ENCODE measurements at places on chromosomes 11 and 22.

GRCh38 chr11:130114726-130115125, 44.9 kb upstream of the ST14 start:
- DNase-seq: no peak

DNA sequence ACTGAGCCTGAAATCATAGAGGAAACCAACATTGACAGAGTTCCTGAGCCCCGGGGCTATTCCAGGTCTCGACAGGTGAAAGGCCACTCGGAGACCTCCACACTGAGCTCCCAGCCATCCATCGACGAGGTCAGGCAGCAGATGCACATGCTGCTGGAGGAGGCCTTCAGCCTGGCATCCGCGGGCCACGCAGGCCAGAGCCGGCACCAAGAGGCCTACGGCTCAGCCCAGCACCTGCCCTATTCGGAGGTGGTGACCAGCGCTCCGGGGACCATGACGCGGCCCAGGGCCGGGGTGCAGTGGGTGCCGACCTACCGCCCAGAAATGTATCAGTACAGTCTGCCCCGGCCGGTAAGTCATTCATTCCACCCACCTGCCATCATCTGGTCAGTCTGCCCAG, 54.9 kb downstream of the C11orf91 start:
- DNase-seq: no peak

GRCh38 chr11:126514061-126514693, 158.7 kb downstream of the ST3GAL4 start:
- no peak for DNase-seq

DNA sequence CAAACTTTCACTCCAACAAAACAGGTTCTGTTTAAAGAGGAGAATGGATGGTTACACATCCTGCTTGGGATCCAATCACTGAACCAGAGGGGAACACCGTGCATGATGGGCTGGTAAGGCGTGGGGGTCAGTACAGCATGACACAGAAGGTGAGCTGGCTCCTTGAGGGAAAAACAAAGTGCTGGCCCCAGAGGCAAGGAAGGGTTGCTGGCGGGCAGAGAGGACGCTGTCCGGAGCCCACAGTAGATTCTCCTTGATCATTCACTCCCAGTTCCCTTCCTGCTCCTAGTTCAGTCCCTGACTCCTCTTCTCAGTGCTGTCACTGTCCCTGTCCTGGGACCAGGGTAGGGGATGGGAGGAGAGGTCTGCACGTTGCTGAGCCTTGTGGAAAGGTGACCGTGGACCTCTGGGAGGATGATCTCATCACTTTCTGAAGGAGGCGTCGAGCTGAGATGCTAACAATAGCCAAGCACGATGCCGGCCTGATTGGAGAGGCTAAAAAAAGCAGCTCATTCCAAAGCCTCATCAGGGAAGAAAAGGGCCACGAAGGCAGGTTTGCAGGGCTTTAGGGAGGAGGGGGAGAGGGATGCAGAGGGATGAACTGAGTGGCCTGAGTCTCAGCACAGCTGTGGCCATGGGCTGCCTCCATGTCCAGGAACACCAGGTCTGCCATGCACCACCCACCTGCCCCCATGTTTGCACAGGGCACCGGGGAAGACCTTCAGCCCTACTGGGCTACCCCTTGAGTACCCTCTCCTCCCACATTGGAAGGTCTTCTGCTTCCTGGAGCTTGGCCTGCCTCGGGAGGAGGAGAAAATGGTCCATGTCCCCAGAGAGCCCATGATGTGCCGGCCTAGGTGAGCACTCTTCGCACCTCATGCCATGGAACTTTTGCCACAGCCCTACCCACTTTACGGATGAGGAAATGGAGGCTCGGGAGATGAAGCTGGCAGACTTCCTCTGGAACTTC, 72.7 kb upstream of the RTL6 start:
- no peak for DNase-seq

GRCh38 chr11:102240502-102240901, 76.8 kb upstream of the BIRC3 start:
- no peak for DNase-seq

DNA sequence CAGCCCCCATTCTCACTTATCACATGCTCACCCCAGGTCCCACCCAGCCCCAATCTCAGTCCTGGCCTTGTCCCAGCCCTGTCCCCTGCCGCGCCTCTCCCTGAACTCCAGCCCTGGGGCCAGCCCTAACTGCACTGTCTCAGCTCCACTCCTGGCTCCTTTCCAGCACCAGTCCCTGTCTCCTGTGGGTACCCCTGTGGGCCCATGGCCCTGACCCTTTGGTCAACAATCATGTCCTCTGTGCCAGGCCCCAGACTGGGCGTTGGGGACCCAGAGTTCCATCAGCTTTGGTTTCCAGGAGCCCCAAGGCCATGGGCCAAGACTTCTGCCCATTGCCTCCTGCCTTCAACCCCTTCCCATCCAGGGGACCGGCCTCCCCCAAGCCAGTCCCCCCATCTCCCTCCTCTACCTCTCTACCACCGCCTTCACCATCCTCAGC, 757 bp downstream of the SPI1 start:
- DNase-seq: no peak

DNA sequence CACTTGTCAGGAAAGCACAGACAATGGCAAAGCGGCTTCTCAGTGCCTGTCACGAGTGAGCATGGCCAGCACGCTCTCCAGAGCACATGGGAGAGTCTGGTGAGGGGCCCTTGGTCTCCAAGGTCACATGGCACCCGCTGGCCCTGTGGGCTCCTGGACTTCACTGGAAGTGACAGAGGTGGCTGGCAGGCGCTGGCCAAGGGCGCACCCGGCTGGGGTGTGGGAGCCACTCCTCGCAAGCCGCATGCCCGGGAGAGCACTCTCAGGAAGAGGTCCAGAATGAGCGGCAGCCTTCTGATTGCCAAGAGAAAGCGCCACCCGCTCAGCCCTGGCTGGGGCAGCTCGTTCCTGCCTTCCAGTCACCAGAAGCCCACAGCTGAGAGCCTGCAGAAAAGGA, 17.1 kb upstream of the MOB2 start:
- DNase-seq: no peak

GRCh38 chr11:14953904-14954303, 18.2 kb downstream of the CALCA start:
- no peak for DNase-seq

DNA sequence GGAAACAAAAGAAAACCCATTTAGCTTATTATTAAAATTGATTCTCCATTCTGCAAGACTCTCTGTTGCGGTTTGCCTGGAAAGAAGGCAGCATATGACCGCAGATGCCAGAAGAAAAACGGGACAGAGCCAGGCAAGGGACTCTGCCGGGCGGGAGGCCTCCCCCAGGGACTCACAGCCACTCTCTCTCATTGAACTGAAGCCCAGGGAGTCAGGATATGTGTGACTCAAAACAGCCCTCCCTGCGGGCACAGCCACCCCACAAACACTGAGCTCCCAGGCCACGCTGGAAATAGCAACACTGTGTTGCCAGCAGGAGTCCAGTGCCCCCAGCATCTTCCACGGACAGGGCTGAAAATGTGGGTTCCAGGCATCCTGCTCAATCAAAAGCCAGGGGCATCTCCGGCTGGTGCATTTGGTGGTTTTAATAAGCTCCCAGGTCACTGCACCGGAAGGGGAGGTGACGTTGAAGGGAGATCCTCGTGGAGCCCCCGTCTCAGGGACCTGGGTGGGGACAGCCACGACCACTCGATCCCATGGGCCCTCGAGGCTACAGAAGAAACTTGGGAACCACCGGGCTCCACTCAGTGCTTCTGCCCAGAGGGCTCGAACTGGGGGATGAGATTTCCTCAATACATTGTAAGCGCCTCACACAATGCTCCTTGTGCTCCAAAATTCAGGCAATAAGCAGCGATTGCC, 624.5 kb downstream of the TBC1D22A start:
- no peak for DNase-seq

DNA sequence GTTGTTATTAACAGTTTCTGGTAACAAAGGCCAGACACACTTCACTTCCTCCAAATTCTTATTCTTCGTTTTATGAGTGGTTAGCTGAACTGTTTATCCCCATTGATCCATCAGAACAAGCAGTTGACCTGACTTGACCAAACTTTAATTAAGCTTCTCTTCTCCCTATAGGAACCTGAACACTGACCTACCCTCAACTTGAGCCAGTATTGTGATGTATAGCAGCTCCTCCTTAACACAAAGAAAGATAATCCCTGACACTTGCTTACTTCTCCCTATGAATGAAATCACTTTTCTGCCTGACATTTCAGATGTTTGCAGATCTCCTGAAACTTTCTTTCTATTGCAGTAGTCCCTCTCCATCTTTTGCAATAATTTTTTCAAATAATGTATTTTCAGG, 41.9 kb downstream of the ANO5 start:
- no peak for DNase-seq

DNA sequence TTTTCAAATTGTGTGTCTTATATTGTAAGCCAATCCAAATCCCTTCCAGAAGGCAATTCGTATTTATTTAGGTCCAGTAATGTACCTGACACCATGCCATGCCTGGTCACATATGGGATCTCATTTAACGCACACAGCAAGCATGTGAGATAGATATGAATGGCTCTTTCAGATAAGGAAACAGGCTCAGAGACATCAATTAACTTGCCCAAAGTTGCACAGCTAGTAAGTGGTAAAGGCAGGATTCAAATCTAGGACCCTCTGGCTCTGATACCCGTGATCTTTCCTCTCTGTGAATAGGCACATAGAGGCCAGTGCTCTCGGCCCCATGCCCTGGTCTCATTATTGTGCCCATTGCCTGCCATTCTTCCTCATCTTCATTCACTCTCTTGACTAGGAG, 34.3 kb downstream of the KCNJ4 start:
- no peak for DNase-seq

DNA sequence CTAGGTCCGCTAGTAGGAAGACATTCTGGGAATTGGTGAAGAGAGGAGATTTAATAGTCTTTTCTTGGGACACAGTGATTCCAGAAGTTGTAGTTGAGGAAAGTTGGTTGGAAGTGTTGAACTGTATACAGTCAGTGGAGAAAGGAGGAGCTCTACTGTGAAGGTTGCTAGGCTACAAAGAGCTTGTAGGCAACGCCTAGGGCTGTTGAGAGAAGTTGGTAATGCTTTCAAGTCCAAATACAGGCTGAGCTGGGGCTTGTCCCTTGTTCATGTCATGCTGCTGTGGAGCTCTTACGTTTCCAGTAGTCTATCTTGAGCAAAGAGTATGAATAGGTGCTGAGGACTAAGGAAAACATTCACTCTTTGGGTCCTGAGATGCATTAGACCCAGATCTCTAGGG, 1.1 kb downstream of the TBCEL start:
- DNase-seq: no peak

GRCh38 chr11:124415356-124415923, 9.2 kb downstream of the OR8B4 start:
- DNase-seq: no peak

GRCh38 chr22:19632668-19633148, 81.6 kb upstream of the SEPTIN5 start:
- no peak for DNase-seq

GRCh38 chr11:33670250-33671011, 30.2 kb downstream of the C11orf91 start:
- DNase-seq: no peak

GRCh38 chr11:12518606-12519385, 141.4 kb downstream of the PARVA start:
- no peak for DNase-seq

DNA sequence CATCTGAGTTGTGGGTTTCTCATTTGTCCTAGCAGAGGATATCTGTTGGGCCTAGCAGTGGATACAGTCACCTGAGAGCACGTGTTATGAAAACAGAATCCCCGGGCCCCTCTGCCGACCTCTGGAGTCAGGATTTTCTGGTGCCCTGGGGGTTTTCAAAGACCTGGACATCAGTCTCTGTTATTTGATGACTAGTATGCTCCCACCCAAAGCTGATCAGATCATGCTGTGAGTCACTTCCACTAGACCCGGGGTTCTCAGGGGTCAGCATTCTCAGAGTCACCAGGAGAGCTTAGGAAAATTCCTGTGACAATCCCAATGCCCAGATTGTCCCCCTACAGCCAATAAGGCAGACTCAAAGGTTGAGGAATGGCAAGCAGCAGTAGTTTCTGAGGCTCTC, 38.7 kb downstream of the KCNJ1 start:
- no peak for DNase-seq

DNA sequence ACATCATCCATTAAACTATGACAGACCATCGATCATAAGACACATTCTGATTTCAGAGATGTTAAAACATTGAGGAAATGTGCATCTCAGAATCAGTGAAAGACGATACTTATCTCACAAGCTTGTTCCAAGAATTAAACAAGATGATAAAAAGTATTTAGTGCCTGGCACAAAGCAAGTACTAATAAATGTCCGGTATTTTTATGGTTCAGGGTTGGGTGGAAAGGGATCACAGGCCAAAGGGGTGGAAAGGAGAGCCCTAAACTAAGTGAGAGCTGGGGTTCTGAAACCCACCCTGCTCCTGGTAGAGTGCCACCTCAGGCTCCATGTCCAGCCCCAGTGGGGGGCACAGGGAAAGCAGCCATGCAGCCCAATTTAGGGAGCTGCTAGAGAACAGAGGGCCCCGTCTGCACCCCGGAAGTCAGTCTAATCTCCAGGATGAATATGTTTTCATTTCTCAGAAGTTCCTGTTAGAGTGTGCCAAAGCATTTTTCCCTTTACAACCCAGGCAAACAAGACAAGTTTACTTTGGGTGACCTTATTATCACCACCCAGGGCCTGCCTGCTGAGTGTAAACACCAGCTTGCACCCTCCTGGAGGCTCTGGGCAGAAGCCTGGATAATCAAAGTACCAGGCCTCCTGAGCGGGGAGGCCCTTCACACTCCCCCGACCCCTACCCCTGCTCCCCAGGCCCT, 3.8 kb upstream of the CREB3L1 start:
- no peak for DNase-seq

- DNase-seq: no peak
Measured at GRCh38 chr11:47914743-47915142, 65.6 kb upstream of the PTPRJ start.

DNA sequence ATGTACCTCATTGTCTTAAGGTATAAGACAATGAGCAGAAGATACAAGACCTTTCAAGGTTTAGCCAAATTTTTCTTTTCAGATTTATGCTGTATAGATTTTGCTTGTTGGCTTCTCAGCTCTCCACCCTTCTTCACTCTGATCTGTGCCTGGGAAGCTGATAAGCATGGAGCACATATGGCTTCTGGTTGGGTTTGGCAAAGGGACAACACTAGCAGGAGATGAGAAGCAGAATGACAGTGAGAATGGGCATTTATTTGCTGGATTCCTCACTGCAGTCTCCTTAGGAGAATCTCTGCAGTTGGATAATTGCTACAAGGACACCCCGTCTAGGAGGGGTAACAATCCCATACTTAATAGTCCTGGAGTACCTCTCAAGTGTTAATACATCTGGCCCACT, 474.8 kb upstream of the CCDC90B start:
- no peak for DNase-seq

- DNase-seq: no peak
Measured at GRCh38 chr22:47724751-47725150, 962.3 kb downstream of the TBC1D22A start.
